MV-4-11 (cell line): ENCODE measurements at places on chromosomes 3 and 15.

- no peak for DNase-seq
Measured at GRCh38 chr15:74414081-74414580, 19.6 kb downstream of the SEMA7A start.

GRCh38 chr15:68192117-68192516, 13.0 kb downstream of the CALML4 start:
- DNase-seq: no peak

DNA sequence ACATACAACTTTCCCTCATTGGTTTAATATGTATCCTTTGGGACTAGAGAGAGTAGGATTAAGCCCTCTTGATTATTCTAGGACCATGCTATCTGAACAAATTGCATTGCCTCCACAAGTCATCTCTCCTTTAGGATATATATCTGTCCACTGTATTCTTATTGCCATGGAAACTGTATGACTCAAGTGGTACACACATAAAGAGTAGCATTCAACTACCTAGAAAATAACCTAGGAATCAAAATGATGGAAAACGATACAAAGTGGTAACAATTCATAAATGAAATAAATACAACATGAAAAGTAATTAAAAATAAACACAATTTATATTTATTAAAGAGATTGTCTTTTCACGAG, 212.1 kb upstream of the P2RY1 start:
- no peak for DNase-seq

- no peak for DNase-seq
Measured at GRCh38 chr15:36323615-36324014, 255.8 kb upstream of the CDIN1 start.

GRCh38 chr15:51328926-51329325, 9.5 kb downstream of the CYP19A1 start:
- peak; percentile 22 for DNase-seq

- no peak for DNase-seq
Measured at GRCh38 chr3:34277110-34277509, 478.7 kb downstream of the PDCD6IP start.

GRCh38 chr3:196501316-196502044, 2.1 kb downstream of the RNF168 start:
- no peak for DNase-seq

- no peak for DNase-seq
Measured at GRCh38 chr15:44882499-44882968, 74.0 kb upstream of the TERB2 start.

- DNase-seq: no peak
Measured at GRCh38 chr3:126535636-126536035, 11.7 kb downstream of the CHST13 start.

- no peak for DNase-seq
Measured at GRCh38 chr3:61192222-61192621, 59.0 kb downstream of the FHIT start.

DNA sequence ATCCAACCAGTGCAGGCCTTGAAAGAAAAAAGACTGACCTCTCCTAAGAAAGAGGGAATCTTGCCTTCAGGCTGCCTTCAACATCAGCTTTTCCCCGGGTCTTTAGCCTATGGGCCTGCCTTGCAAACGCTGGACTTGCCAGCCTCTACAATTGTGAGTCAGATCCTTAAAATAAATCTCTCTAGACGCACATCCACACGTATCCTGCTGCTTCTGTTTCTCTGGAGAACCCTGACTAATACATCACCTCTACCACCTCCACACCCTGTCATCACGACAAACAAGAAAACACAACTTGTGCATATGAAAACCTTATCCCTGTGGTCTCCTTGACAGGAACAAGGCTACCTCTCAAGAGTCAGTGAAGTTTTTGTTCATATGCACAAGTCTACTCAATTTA, 11.8 kb downstream of the CYFIP1 start:
- no peak for DNase-seq

GRCh38 chr15:61169904-61170695, 59.0 kb downstream of the RORA start:
- DNase-seq: peak; percentile 33

DNA sequence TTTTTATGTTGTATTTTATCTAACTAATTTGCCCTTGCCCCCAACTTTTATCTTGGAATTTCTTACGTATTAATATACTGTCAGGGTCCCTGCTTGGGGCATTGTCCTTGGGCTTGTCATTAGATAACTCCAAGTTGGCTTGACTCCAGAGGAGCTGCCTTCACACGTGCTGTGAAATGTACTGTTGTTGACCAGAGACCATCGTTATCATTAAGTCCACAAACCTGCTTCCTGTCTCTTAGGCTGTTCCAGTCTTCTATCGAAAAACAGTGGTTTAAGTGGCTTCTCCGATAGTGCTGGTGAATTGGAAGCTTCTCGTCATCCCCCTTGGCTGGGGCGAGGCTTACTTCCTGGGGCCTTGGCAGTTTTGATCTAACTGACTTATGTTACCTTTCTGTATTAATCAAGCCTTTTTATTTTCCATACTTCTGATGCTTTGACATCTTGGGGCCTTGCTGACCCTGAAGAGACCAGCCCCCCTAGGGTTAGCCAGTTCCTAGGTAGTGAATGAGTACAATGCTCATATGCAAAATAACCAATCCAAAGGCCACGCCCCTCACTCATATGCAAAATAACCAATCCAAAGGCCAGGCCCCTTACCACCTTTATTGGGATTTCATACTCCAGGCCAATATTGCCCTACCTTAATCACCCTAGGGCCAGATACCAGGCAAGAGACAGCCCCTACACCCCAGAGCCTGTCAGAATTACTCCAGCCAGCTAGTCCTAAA, 164.5 kb downstream of the IGF1R start:
- no peak for DNase-seq

GRCh38 chr3:34419801-34420200, 621.4 kb downstream of the PDCD6IP start:
- peak; percentile 10 for DNase-seq

DNA sequence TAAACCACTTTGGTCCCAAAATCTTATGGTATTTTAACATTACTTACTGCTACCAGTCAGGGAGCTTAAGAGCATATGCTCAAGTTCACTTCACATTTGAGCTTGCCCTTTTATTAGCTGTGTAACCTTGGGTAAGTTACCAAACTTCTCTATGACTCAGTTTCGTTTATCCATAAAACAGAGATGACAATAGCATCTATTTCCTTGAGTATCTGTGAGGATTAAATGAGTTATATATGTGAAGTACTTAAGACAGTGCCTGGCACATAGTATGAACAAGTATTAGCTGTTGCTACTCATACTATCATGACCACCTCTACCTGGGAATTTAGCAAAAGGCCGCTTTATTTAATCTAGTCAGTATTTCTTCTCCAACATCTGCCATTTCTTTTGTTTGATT, 5.9 kb downstream of the ATOSA start:
- DNase-seq: no peak

DNA sequence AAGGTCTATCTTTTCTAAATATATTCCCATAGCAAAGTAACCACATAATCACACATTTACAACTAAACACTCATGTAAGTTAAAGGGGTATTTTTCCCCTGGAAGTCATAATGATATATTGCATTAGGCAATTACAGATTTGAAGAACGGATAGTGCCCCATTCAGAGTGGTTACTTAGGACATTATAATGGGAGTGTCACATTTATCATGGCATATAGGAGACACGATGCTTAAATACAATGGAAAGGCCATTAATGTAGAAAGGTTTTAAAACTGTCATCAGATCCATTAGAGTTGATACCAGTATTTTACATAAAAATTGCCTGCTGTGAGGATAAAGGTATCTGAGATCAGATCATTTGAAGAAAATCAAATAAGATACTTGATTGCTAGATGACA, 582.0 kb upstream of the SEMA6D start:
- DNase-seq: no peak

- no peak for DNase-seq
Measured at GRCh38 chr3:53544357-53544756, 49.9 kb downstream of the CACNA1D start.

- no peak for DNase-seq
Measured at GRCh38 chr15:61118885-61119284, 110.2 kb downstream of the RORA start.

GRCh38 chr15:36653851-36654250, 74.4 kb downstream of the CDIN1 start:
- no peak for DNase-seq

- peak; percentile 8 for DNase-seq
Measured at GRCh38 chr3:54427941-54428871, 305.9 kb downstream of the CACNA2D3 start.

DNA sequence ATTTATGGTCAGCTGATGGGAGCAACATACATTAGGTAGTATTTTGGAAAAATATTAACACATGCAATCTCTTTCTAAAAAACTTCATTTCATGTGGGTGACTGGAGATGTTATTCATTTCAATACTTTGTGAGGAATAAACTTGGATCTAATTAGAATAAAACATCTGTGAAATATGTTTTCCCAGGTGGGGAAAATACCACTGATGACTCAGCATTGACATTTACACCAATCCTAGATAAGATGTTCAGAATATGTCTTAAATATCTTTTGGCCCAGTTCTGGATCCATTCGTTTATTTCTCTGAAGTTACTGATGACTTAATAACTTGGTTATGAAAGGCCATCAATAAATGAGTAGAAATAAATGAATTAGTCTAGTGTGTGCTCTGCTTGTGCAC, 247.6 kb downstream of the CHST2 start:
- no peak for DNase-seq

DNA sequence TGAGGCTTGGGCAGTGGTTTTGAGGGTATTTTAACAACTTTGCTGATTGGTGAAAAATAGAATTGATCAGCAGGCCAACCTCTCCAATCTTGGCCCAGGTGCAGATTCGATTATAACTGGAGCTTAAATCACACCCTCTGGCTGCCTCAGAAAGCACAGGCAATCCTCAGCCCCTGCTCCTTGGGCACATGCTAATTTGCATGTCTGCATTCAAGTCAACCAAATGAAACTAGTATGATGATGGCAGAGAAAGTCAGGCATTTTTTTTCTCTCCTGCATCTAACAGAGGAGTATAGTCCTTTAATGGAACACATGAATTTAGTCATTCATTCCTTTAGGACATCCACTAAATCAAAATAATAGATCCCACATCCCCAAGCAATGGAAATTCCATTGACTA, 16.8 kb upstream of the NMNAT3 start:
- DNase-seq: no peak

DNA sequence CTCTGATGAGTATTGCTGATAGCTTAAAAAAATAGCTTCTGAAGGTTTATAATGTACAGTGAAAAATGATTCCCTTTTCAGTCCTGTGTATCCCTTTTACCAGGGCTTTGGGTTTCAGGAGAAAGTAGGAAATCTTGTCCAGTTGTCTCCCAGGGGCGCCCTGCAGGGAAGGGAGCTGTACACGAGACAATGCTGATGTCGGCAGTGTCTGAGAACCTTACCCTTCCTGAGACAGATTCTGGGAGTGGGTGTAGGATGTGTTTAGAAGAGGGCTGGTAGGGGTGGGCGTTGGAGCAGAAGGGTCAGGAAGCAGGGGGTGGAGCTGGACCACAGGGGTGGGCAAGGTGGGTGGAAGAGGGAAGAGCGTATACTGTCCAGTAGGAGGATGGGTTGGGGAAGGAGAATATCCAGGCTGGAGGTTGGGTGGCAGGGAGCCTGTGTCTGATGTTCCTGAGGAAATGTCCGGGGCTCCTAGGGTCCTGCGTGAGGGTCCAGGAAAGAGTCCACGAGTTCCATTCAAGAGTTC, 5.6 kb downstream of the THPO start:
- DNase-seq: no peak

GRCh38 chr15:59549301-59550185, 62.0 kb upstream of the GCNT3 start:
- DNase-seq: no peak

- no peak for DNase-seq
Measured at GRCh38 chr3:27193056-27193455, 176.1 kb downstream of the NEK10 start.

- DNase-seq: no peak
Measured at GRCh38 chr3:52645549-52645948, 40.2 kb downstream of the PBRM1 start.

DNA sequence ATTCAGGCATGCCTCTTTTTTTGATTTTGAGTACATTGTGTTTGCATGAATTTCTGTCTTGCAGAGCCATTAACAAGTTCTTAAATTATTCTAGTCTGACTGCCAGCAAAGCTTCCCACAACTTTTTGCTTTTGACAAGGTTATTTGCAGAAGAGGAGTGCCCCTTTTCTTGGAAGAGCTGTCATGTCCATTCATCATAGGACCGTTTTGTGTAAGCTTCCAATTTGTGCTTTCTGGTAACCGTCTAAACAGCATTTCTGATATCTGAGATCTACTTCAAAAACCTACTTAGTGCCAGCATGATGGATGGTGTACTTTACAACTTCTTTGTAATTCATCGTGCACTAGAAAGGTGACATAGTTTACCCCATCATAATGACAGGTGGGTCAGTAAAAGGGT, 379.7 kb downstream of the NAALADL2 start:
- DNase-seq: no peak

- no peak for DNase-seq
Measured at GRCh38 chr3:114214542-114215341, 22.6 kb downstream of the ZNF80 start.

GRCh38 chr3:139108253-139108969, 63.7 kb upstream of the PRR23C start:
- no peak for DNase-seq

DNA sequence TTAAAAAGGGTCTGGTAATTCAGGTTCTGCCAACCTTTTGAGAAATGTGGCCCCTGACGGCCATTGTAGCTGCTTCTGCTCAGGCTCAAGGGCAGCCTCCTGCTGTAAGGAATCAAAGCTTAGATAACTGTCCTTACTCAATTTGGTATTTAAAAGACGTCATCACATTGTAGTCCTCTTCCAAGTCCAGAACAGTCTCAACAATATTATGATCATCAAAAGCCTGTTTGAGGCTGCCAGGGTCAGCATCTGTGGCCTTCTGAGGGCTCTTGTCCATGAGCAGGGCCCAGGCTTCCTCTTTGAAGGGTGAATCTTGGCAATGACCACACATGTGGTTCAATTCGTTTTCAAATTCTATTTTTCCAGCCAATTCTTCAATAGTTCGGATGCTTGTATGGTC, 6.0 kb downstream of the C3orf62 start:
- DNase-seq: no peak

DNA sequence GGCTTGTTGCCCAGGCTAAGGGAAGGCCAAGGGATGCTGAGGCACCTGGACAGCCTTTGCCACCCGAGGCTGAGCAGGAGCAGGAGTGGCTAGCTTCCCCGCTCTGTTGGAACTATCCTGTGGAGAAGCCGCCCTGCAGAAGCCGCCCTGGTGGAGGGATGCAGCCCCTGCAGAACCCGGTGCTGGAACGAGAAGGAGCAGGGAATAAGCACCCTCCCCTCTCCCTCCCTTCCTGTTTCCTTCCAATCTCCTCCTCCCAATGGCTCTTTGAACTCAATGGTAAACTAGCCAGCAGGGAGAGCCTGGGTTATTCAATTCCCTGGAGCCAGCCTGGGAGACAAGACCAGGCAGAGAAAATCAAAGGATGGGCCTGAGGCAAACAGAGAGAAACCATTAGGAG, 11.8 kb upstream of the HRG start:
- DNase-seq: no peak

DNA sequence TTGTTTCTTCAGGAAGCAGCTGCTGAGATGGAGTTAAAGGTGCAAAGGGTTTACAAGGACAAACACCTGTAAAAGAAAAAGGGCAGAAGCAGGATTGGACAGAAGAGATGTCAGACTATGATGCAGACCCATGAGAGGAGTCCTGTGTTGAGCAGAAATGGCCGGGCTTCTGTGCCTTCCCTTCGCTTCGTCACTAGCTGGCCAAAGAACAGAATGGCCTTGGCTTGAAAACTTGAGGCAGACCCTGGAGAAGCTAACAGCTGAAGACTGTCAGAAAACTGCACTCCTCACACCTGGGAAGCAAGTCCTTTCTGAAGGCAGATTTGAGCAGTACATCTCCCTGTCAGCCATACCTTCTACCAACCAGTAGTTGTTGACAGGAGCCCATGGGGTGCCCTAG, 8.4 kb upstream of the NMNAT3 start:
- DNase-seq: no peak
